ENCODE measurements at places on chromosomes 11 and 22. TPM values are rescaled to one million over a fixed set of nuclear protein-coding genes. Genes with fewer than 3 reads are reported as not detected.

GRCh38 chr11:71065841-71066240 lies 186.5 kb downstream of the SHANK2 start:
- no peak for DNase-seq

DNA sequence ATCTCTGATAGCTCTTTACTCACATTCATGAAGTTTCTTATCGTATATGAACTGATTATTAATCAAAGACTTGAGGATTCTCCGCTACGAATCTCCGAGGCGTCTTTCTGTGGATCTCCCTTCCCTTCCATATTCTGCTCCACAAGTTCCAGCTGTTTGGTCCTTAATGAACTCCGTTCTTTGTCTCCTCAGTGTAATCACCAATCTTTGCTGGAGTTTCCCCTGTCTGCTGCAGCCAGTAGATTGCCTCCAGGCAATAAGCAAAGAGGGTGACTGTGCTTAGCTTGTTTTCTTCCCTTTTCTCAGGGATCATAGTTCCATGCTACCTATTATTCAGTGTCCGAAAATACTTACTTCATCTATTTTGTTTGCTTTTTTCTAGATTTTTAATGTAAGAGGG lies 169.6 kb upstream of the FOLH1 start:
- no peak for DNase-seq

GRCh38 chr11:97637701-97638100 lies 1247.9 kb downstream of the JRKL start:
- no peak for DNase-seq

- DNase-seq: no peak
These were observed 112.2 kb upstream of the RRM1 start for GRCh38 chr11:3982431-3982830.

CYTH4 gene
- total RNA-seq: 0.11 TPM

IRF7 gene
- 16.5 TPM for total RNA-seq

Data from pulmonary artery endothelial cell (primary cell).